ENCODE measurements at places on chromosomes 13 and 19. TPM values are rescaled to one million over a fixed set of nuclear protein-coding genes. Genes with fewer than 3 reads are reported as not detected.

The CNN1 gene
- total RNA-seq, result 17.9 TPM

- peak; percentile 99 for DNase-seq
- no peaks in the 10 kb centered on the region for H3K4me1 ChIP-seq
- peak overlapping the region; percentile 87 for H3K4me3 ChIP-seq
- no peaks in the 10 kb centered on the region for H3K27me3 ChIP-seq
- H3K27ac ChIP-seq, result no peak overlapping the region
- no peaks in the 10 kb centered on the region for H3K36me3 ChIP-seq
Measured at GRCh38 chr19:49148784-49149651, 6.2 kb downstream of the HRC start.

GRCh38 chr19:1862424-1863327, 703 bp downstream of the KLF16 start:
- no peaks in the 10 kb centered on the region for H3K36me3 ChIP-seq
- DNase-seq, result no peak
- no peaks in the 10 kb centered on the region for H3K27me3 ChIP-seq
- peaks cover 3% of the 10 kb centered on the region for H3K4me1 ChIP-seq
- peak overlapping the region; percentile 86 for H3K4me3 ChIP-seq

The RAX2 gene
- total RNA-seq, result not detected

DNA sequence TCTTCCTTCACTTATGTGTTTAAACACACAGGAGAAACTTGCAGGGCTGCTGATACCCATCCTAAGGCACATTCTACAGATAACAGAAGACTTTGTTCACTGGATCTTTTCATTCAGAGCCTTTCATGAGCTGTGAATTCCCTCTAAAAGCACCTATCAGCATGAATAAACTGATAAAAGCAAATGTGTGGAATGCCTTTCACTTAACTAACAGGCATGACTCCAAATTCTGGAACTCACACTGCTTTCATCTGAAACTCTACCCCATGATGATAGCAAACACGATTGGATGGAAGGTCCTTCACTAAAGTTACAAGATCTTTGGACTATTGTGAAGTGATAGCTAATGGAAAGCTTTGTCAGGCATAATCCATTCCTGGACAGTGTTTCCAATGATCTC, 457.3 kb downstream of the EFNB2 start:
- H3K4me3 ChIP-seq, result no peak overlapping the region
- H3K27ac ChIP-seq, result no peak overlapping the region

- H3K27me3 ChIP-seq, result no peaks in the 10 kb centered on the region
- H3K27ac ChIP-seq, result no peak overlapping the region
- no peak for DNase-seq
- H3K36me3 ChIP-seq, result no peaks in the 10 kb centered on the region
- no peaks in the 10 kb centered on the region for H3K4me1 ChIP-seq
Measured at GRCh38 chr13:114059946-114060860, 72.2 kb downstream of the RASA3 start.

The RYR1 gene
- total RNA-seq, result 8.9 TPM

- no peaks in the 10 kb centered on the region for H3K27me3 ChIP-seq
- peaks cover 24% of the 10 kb centered on the region for H3K36me3 ChIP-seq
- peak; percentile 90 for DNase-seq
- H3K27ac ChIP-seq, result no peak overlapping the region
- no peaks in the 10 kb centered on the region for H3K4me1 ChIP-seq
Measured at GRCh38 chr19:48490981-48491792, 20.4 kb downstream of the LMTK3 start.

The CKM gene
- total RNA-seq, result 0.13 TPM

DNA sequence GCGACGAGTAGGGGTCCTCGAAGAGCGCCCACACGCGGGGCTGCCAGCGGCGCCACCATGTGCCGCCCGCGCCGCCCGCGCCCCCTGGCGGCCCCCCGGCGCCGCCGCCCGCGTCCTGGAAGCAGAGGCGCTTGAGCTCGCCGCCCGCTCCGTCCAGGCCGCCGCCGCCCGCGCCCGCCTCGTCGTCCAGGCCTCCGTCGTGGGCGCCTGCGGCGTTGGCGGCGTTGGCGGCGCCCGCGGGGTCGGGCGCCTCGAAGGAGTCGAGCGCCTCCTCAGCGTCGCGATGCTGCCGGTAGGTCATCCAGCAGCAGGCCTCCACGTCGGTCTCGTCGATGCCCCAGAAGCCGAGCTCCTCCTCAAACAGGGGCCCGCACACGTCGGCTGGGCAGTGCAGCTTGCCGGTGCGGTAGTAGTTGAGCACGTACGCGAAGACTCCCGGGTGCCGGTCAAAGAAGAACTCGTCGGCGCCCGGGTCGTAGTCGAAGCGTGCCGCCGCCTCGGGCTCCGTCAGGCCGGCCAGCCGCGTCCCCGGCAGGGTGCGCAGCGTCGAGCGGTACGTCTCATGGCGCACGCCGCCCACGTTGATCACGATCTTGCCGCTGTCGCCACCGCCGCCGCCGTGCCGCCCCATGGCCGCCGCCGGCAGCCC, 829 bp downstream of the KCNC3 start:
- peaks cover 8% of the 10 kb centered on the region for H3K27me3 ChIP-seq
- H3K27ac ChIP-seq, result no peak overlapping the region
- peak; percentile 38 for DNase-seq
- peaks cover 5% of the 10 kb centered on the region for H3K36me3 ChIP-seq
- H3K4me3 ChIP-seq, result peak overlapping the region; percentile 51

DNA sequence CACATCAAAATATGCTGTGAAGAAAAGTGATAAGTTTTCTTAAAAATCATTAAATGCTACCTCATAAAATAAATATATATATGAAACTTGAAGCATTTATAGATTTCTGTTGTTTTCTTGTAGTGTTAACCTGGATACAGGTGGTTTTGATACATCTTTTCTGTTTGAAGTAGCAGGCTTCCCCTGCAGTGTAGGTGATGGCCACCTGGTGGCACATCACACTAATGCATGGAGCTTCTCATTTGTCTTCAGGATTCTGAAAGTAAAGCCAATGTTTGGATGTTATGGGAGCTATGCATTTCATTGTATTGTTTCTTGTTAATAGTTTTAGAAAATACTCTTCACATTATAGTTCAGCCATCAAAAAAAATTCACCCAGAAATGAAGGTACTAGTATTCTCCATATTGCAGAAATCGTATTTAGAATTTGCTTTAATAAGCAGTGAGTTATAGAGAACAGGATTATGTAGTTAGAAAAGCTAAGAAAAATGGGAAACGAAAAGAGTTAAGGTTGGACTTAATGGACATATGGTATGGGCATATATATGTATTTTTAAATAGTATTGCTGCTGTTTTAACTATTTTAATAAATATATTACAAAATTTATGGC, 18.7 kb downstream of the GPR180 start:
- no peaks in the 10 kb centered on the region for H3K4me1 ChIP-seq
- H3K27me3 ChIP-seq, result no peaks in the 10 kb centered on the region
- no peak for DNase-seq
- no peak overlapping the region for H3K4me3 ChIP-seq

DNA sequence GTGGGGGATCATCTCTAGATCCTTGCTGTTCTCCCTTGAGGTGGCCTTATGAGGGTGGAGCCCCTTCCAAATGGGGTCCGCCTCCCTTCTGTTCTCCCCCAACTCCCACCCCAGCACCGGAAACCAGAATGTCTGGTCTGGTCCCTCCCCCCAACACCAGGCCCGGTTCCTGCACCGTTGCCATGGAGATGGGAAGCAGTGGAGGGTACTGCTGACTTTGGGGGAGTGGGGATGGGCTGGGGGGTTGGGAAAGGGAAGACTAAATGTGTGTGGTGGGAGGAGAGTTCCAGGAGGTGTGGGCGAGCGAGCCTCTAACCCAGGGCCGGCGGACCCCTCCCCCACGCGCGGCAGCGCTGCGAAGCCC, 1.7 kb downstream of the SHANK1 start:
- H3K27ac ChIP-seq, result no peak overlapping the region
- peaks cover 9% of the 10 kb centered on the region for H3K4me1 ChIP-seq
- H3K4me3 ChIP-seq, result peak overlapping the region; percentile 60

The MYH14 gene
- 28.6 TPM for total RNA-seq

The ALG5 gene
- 23.3 TPM for total RNA-seq

The SIAH3 gene
- not detected for total RNA-seq

The CBY2 gene
- total RNA-seq, result not detected

- DNase-seq, result no peak
- H3K27me3 ChIP-seq, result no peaks in the 10 kb centered on the region
- no peaks in the 10 kb centered on the region for H3K36me3 ChIP-seq
Measured at GRCh38 chr13:109857325-109857724, 70.9 kb upstream of the IRS2 start.

- no peak overlapping the region for H3K27ac ChIP-seq
- H3K4me3 ChIP-seq, result no peak overlapping the region
- H3K4me1 ChIP-seq, result no peaks in the 10 kb centered on the region
- H3K27me3 ChIP-seq, result no peaks in the 10 kb centered on the region
- DNase-seq, result no peak
Measured at GRCh38 chr13:45320876-45321629, 19.9 kb downstream of the TPT1 start.

DNA sequence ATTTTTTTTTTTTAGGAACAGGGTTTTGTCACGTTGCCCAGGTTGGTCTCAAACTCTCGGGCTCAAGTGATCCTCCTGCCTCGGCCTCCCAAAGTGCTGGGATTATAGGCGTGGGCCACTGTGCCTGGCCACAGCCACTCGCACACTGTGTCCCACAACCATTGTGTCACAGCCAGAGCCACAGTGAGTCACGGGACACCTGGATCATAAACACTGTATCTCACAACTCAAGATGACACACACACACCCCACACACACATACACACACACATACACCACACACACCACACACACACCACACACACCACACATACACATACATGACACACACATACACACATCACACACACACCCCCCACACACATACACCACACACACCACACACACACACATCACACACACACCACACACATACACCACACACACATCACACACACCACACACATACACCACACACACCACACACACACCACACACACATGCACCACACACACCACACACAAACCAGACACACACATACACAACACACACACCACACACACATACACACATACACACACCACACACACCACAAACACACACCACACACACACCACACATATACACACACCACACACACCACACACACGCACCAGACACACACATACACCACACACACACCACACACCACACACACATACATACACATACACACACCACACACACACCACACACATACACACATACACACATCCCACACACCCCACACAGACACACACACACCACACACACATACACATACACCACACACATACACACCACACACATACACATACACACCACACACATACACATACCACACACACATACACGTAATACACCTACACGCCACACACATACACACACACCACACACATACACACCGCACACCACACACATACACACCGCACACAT, 16.2 kb downstream of the ELAVL3 start:
- H3K36me3 ChIP-seq, result no peaks in the 10 kb centered on the region
- no peak overlapping the region for H3K27ac ChIP-seq
- peaks cover 9% of the 10 kb centered on the region for H3K4me1 ChIP-seq

GRCh38 chr13:91632086-91632485, 233.7 kb downstream of the GPC5 start:
- no peaks in the 10 kb centered on the region for H3K27me3 ChIP-seq
- no peak overlapping the region for H3K27ac ChIP-seq
- H3K36me3 ChIP-seq, result no peaks in the 10 kb centered on the region
- DNase-seq, result no peak
- no peak overlapping the region for H3K4me3 ChIP-seq

The ZNF302 gene
- total RNA-seq, result 23.3 TPM

- DNase-seq, result no peak
- no peaks in the 10 kb centered on the region for H3K4me1 ChIP-seq
Measured at GRCh38 chr13:111584101-111584672, 263.7 kb downstream of the TEX29 start.

GRCh38 chr13:78299832-78300623, 303.3 kb downstream of the POU4F1 start:
- H3K36me3 ChIP-seq, result no peaks in the 10 kb centered on the region
- no peak overlapping the region for H3K4me3 ChIP-seq
- H3K4me1 ChIP-seq, result no peaks in the 10 kb centered on the region
- H3K27ac ChIP-seq, result no peak overlapping the region
- DNase-seq, result no peak
- no peaks in the 10 kb centered on the region for H3K27me3 ChIP-seq

DNA sequence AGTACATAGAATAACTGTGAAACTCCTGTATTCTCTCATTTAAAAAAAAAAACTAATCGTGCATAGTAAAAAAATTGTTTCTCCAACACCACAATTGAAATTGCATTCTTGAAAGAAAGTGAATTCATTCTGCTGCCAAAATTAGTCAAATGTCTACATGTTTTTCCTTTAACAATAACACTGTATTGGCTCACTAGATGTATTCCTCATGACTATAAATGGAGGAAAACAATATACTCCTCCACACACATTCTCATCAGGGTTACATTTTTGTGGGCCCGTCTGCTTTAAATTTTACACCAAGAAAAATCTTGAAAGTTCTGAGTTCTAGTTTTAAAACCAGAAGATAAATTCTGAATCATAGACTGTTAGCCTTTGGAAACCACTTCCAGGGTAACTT, 233.6 kb downstream of the KLF12 start:
- H3K4me1 ChIP-seq, result no peaks in the 10 kb centered on the region
- peaks cover 2% of the 10 kb centered on the region for H3K27me3 ChIP-seq
- no peak overlapping the region for H3K4me3 ChIP-seq
- no peak overlapping the region for H3K27ac ChIP-seq

GRCh38 chr13:60837806-60838205, 440.8 kb downstream of the TDRD3 start:
- no peak overlapping the region for H3K4me3 ChIP-seq
- no peaks in the 10 kb centered on the region for H3K4me1 ChIP-seq
- H3K27me3 ChIP-seq, result no peaks in the 10 kb centered on the region
- H3K36me3 ChIP-seq, result peaks cover 5% of the 10 kb centered on the region

GRCh38 chr13:20779405-20779804, 5.6 kb upstream of the EEF1AKMT1 start:
- DNase-seq, result no peak
- no peak overlapping the region for H3K27ac ChIP-seq
- H3K4me1 ChIP-seq, result no peaks in the 10 kb centered on the region
- H3K4me3 ChIP-seq, result no peak overlapping the region
- no peaks in the 10 kb centered on the region for H3K27me3 ChIP-seq

DNA sequence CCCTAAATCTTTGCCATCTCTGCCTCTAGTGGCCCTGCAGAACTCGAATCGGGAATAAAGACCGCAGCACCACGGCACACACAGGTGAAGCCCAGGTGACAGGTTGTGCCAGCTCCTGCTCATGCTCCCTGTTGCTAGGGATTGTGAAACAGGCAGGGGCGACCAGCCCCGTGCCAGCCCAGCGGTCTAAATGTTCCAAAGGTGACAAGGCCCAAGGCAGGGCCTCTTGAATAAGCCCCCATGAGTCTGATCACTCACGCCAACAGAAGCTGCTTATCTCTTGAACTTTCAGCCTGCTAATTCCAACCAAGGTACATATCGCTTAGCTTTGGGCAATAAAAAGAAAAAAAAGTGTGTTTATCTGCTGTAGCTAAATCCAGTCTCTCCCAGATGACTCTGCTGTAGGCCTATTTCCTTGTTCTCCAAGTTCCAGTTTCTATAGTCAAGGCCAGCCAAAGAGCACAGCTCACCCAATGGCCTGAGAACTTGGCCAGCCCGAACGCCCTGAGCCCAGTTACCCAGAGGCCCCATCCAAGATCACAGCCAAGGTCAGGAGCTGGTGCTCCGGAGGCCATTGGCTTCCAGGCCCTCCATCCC, 191.1 kb upstream of the GPR12 start:
- H3K36me3 ChIP-seq, result no peaks in the 10 kb centered on the region
- no peak for DNase-seq
- no peaks in the 10 kb centered on the region for H3K27me3 ChIP-seq
- no peak overlapping the region for H3K27ac ChIP-seq
- no peaks in the 10 kb centered on the region for H3K4me1 ChIP-seq

The WTIP gene
- total RNA-seq, result 35.1 TPM

The BSPH1 gene
- total RNA-seq, result not detected
